Vagina (tissue), 2 donors: ENCODE measurements at places on chromosomes 5 and 9. TPM values are rescaled to one million over a fixed set of nuclear protein-coding genes. Genes with fewer than 3 reads are reported as not detected.

Gene PCDHGA8
- 6.4 TPM for total RNA-seq

Gene GADD45G
- 16.2 TPM for total RNA-seq

Gene LCN9
- not detected for total RNA-seq

- H3K4me3 ChIP-seq: no peak overlapping the region
- no peak for DNase-seq
- no peaks in the 10 kb centered on the region for H3K27me3 ChIP-seq
- H3K27ac ChIP-seq: no peak overlapping the region
Measured at GRCh38 chr5:53407373-53407772, 73.1 kb upstream of the FST start.

DNA sequence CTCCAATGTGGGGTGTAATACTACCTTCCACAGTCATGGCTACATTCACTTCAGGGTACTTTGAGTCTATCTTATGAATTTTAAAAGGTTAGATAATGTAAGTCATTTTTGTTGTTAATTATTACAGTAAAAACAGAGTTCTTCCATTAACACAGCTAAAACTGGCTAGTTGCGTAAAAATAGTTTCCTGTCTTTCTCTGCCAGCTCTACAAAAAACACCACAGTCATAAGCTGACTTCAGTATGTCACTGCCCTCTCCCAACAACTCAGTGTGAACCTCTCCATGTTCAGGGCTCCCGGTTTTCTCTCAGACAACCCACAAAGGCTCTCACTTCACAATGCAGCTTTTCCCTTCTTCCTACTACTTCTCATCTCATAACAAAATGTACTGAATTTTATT is 84.8 kb upstream of the ITGA1 start:
- no peaks in the 10 kb centered on the region for H3K27me3 ChIP-seq
- H3K36me3 ChIP-seq: no peaks in the 10 kb centered on the region
- no peak for DNase-seq
- no peak overlapping the region for H3K4me3 ChIP-seq

- no peaks in the 10 kb centered on the region for H3K27me3 ChIP-seq
- peaks cover 57% of the 10 kb centered on the region for H3K36me3 ChIP-seq
- peaks cover 31% of the 10 kb centered on the region for H3K4me1 ChIP-seq
- DNase-seq: no peak
- peak overlapping the region; percentile 95 for H3K4me3 ChIP-seq
- H3K27ac ChIP-seq: peak overlapping the region; percentile 84
Measured at GRCh38 chr9:133348718-133349573, 928 bp downstream of the RPL7A start.

- H3K27ac ChIP-seq: no peak overlapping the region
- no peak for DNase-seq
- no peaks in the 10 kb centered on the region for H3K27me3 ChIP-seq
- H3K36me3 ChIP-seq: no peaks in the 10 kb centered on the region
- H3K4me3 ChIP-seq: no peak overlapping the region
- H3K4me1 ChIP-seq: no peaks in the 10 kb centered on the region
Measured at GRCh38 chr5:151480384-151481293, 33.2 kb downstream of the SLC36A1 start.

- H3K27ac ChIP-seq: no peak overlapping the region
- peaks cover 9% of the 10 kb centered on the region for H3K4me1 ChIP-seq
- H3K27me3 ChIP-seq: no peaks in the 10 kb centered on the region
- no peak for DNase-seq
- H3K4me3 ChIP-seq: no peak overlapping the region
Measured at GRCh38 chr5:169272111-169272510, 28.8 kb downstream of the SLIT3 start.
